ENCODE measurements at places on chromosomes 4 and X.

DNA sequence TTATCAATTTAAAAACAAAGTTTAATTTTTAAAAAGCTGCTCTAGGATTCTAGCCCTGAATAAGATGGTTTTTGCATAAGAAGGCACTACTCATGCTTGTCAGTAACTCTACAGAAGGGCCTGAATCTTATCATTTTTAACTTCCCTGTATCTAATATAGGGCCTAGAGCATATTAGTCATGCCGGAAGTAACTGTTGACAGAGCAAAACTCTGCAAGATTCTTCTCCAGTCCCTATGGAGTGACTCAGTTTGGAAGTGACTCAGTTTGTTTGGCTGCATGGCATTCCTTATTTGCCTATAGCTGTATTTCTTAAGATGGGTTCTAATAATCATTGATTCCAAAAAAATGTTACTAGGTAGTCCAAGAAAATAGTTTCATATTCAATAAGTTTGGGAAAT lies 431.8 kb upstream of the HTR2C start:
- peak; percentile 86 for DNase-seq

DNA sequence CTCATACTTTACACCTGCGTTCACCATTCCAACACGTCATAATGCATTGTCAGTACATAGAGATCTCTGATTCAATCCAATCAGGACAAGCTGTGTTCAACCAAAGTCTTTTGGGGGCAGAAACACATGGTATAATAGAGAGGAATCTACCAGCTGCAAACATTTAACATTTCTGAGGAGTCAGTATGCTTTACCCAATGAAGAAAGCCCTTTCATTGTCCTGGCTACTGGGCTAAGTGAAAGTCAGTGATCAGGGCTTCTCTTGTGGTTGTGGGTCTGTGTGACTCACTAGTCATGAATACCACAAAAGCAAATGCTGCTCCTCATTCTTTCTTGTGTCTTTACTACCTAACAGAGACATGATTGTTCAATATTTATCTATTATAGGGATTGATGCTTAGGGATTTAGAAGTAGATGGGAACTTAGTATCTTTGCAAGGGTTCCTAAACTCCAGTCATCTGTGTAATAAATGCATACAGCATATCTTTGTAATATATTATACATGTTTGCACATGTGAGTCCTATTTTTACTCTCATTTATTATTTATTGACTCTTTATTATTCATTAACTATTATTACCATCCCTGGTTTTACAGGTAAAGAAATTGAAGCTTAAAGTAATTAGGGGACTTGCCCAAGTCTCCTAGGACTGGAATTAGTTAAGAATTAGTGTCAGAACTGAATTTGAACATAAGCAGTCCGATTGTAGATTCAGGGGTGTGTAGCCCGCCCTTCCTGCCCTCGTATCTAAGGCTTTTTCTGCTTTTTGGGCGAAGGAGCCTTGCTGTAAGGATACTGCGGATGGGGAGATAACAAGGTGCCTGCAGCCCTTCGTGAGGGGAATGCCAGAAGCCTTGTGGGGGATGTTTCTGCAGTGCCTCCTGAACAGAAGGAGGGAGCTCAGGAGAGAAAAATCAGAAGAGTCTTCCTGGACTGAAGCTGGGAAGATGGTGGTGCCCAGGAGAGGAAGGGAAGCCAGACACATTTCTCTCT lies 353.1 kb upstream of the BOD1L1 start:
- peak; percentile 41 for DNase-seq

DNA sequence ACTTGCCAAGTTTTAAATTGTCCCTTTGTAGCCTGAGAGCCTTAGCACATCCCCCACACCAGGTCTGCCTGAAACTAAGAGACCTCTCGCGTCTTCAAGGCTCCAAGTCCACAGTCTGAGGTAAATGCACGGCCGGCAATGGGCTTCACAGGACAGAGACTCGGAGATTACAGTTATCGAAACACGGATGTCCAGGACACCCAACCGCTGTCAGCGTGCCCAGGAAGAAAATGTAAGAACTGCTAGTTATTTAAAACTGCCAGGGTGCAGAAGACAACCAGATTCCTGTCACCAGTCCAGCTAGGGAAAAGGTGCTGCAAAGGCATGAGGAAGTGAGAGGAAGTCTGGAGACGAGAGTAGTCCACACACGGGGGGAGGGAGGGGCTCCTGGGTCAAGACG lies 28.9 kb downstream of the ZNF827 start:
- DNase-seq: no peak

- DNase-seq: peak; percentile 69
Measured at GRCh38 chr4:4386736-4387392, at the start of gene NSG1. Gene NSG1 (plus strand): TSS chr4:4387102. CDS start chr4:4387630, 528 bp downstream.

DNA sequence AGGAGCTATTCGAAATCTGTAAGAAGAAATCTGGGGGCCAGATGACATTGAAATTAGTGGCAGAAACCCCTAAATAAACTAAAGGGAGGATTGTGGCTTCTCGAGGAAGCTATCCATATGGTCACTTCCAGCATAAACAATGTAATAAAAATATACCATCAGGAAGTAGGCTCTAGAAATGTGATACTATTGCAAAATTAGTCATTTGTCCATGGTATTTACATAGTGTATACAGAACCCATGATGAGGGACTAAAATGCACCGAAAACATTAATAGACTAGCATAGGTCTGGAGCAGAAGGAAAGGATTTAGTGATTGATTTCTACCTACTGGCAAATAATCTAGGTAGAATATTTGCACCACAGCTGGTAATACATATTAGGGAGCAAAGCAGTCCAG lies 1344.0 kb downstream of the FSTL5 start:
- DNase-seq: no peak

- peak; percentile 93 for DNase-seq
Measured at GRCh38 chrX:49184294-49185281, 1.6 kb downstream of the PRICKLE3 start.

Data from epithelial cell of esophagus (primary cell).